ENCODE measurements at places on chromosomes 13 and 19.

DNA sequence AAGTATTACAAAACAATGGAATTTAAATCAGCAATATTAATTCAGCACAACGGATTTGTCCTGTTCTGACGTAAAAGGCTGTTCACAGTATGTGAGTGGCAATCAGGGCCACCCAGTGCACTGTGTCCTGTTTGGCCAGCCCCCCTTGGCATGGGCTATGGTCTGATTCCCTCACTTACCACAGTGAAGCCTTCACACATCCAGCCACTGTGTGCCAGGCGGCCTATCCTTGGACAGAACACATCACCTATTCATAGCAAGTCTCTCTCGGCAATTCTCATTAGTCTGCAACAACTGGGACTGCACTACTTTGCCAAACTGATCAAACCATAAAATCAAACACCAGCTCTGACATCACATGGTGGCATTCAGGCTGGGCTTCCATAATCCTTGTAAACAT lies 221.5 kb upstream of the TSHZ3 start:
- no peak for DNase-seq

GRCh38 chr13:108957369-108958012 lies 328.1 kb downstream of the MYO16 start:
- no peak for DNase-seq

- DNase-seq = no peak
Observed at GRCh38 chr13:93670866-93671265, 444.3 kb downstream of the GPC6 start.

GRCh38 chr19:45592366-45592765 lies 7.8 kb upstream of the OPA3 start:
- DNase-seq = no peak

GRCh38 chr19:36149673-36150406 lies 2.4 kb downstream of the COX7A1 start:
- DNase-seq = no peak

GRCh38 chr19:58569943-58570670 lies 3.0 kb downstream of the MZF1 start:
- DNase-seq = no peak

DNA sequence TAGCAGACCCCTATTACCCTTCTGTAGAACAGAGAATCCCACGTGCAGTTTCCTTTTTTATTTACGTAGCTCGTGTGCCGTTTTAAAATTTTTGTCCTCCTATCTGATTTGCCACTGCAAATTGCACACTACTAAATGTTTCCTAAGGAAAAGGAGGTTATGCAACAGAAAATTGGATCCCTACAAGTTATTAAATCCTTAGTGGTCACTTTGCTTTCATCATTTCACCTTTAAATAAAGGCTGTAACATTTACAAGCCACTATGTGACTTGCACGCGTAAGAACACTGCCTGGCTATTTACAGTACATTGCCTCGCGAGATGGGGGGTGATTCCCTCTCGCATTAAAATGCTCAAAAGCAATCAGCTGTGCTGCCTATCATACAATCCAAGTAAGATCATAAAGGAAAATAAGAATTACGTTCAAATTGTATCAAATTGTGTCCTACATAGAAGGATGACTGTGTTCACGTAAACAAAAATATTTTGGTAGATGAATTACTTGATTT lies 525.6 kb downstream of the SUCLA2 start:
- no peak for DNase-seq

DNA sequence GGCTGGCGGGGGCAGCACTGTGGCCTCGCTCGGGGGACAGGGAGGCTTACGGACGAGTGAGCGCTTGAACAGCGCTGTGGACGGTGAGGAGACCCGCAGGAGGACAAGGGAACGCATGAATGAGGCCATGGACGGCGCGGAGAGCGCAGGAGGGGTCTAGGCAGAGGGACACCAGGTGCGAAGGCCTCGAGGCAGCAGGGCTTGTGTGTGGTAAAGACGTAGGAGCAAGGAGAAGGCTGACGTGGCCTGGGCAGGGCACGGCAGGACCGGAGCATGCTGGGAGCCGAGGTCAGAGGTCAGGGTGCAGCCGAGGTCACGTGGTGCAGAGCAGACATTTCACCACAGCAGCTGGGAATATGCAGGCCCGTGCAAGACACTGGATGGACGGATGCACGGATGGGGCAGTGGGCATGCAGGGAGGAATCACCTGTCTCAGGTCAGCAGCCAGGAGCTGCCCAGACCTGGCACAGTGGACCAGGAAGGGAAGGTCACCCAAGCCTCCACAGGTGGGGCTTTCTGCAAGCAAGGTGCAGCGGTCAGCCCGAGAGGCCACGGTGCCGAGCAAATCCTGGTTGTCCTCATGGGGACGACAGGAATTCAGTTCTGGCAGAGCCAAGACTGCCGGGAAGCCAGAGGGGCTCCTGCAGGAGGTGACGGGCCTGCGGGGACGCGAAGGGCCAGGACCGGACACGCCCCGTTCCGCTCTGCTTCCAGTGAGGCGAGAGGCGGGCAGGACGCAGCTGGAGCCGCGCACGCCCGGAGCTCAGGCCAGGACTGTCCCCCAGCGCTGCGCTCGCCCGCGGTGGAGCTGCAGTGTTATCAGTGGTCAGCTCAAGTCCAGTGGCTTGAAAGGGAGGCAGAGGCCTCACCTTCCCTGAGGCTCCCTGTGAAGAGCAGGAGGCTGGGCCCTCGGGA lies 72.2 kb downstream of the RASA3 start:
- DNase-seq = no peak

DNA sequence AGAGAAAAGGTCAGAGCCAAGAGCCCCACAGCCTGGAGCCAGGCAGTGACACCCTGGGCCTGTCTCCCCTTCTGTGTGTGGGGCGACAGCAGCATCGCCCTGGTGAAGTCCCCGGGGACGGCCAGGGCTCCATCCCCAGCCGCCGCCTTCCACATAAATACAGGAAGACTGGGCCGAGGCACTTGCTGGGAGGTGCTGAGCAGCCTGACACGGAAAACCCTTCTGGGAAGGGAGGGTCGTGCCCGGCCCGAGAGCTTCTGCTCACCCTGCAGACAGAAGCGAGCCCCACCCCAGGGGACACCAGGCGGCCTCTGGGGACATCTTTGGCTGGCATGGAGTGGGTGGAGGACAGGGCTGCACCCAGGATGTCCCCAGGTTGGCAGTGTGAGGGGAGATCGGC lies 5.1 kb downstream of the FGF22 start:
- DNase-seq = no peak

- no peak for DNase-seq
Observed at GRCh38 chr19:38079926-38080380, 144.1 kb downstream of the DPF1 start.

DNA sequence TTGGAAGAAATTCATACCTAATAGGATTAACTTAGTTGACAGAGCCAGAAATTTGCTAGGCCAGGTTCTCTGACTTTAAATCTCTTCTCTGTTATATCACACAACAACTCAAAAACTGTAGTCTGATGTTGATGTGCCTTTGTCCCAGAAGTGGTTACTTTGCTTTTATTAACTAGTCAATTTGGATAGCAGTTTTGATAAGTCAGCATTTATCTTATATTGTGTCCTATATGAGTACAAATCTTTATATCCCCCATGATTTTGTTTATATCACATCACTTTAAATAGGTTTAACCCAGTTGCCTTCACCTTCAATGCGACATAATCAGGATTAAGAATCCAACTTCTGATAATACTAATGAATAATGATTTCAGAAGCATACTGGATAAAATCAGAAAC lies 459.3 kb downstream of the GPC6 start:
- no peak for DNase-seq

DNA sequence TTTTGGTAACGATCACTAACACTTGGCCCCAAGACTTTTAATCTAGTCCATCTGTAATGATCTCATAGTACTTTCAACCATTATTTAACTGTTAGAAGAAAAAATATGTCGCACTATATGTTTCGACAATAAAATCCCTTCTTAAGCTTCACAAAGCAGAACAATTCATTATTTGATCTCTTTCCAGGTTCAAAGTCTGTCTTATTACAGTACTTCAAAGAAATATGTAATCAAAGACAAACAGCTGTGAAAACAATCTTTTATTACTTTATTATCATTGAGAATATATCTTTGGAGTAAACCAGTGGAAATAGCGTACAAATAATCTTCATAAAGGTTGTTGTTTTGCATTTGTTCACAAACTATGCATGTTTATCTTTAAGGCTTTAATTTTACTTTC lies 93.5 kb downstream of the DACH1 start:
- DNase-seq = no peak

DNA sequence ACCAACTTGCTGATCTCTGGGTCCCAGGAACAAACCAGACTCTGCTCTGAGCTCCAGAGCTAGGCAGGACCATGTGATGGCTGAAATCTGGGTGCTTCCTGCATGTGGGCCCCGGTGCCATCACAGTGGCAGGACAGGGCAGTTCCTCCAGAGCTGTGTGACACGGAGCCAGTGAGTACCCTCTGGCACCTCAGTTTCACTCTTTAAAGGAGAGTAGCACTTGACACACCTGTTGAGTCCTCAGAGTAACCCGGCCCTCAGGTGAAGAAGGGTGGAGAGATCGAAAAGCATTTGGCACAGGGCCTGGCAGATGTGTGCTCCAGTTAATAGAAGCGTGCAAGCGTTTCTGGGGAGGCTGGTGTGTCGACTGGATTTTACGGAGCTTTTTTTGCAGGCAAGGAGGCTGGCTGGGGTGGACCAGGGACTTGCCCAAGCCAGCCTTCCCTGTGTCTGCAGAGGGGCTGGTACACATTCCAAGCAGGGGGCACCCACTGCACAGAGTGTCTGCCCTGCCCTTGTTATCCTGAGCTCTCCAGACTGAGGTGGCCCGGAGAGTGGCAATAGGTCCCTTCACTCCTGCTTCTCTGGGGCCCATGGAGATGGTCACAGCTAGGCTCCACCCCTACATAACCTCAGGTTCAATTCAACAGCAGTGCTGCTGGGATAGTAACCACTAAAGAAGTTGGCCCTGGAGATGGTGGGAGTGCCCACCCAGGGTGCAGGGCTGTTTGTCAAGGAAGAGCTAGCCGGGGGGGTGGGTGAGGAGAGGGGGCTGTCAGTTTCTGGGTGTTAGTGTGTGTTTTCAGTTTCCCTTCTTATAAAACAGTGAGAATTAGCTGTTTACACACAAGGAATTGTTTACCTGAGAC lies 8.3 kb downstream of the RPS19 start:
- DNase-seq = no peak

DNA sequence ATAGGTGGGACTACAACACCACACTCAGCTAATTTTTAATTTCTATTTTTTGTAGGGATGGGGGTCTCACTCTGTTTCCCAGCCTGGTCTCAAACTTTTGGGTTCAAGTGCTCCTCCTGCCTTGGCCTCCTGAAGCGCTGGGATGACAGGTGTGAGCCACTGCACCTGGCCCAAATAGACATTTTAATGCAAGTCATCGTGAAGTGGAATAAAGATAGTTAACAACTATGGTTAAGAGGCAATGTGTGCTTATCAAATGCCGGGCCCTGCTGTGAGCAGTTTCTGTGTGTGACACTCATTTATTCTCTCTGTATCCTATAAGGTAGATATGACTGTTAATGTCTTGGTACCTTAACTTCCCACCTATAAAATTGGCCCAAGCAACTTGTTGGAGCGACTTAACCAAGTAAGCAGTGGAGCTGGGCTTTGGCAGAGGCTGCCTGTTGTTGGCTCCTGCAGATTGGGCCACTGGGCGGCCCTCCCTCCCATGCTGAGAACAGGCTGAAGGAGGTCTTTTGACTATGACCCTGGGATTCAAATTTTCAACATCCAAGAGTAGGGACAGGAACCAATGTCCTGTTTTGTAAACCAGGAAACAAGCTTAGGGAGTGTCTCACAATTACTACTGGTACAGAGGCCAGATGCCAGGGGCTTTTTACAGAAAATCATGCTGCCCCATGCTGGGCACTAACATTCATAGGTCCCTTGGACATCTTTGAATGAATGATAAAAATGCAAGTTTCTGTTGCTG lies 450.7 kb downstream of the TSHZ3 start:
- no peak for DNase-seq

GRCh38 chr13:55761986-55762385 lies 1378.7 kb upstream of the PRR20A start:
- no peak for DNase-seq

- DNase-seq = no peak
Observed at GRCh38 chr13:44307844-44308243, 65.8 kb upstream of the SERP2 start.

DNA sequence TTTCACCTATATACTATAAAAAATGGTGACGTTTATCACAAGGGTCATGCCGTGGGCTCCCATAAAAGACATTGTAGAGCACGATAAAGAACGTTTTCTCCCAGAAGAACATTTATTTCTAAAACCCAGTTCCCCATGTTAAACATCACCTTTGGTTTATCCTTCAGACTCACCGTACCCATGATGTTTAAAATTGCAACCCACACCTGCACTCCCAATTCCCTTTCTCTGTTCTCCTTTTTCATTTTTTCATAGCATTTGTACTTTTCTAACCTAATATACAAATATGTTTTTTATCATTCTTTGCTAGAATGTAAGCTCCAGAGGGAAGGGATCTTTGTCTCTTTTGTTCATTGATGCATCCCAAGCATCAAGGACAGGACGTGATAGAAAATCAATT lies 2.0 kb downstream of the RCBTB2 start:
- DNase-seq = no peak

GRCh38 chr13:84896128-84896527 lies 903.1 kb downstream of the SLITRK6 start:
- no peak for DNase-seq

DNA sequence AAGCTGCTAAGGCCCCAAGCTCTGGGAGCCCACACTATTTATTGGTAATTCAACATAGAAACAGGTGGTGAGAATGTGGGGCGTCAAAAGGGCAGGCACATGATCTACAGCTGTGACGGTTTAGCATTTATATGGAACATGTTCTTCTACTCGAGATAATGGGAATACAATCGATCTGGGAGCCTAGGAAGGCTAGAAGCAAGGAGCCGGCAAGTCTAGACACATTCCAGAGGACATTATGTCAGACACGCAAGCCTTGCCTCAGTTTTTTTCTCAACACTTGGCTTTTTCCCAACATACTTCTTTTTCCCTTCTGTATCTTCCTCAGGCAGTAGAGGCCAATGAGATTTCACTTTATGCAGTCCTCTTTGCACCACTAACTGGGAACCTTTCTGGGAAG lies 315.7 kb upstream of the SLITRK5 start:
- DNase-seq = no peak

DNA sequence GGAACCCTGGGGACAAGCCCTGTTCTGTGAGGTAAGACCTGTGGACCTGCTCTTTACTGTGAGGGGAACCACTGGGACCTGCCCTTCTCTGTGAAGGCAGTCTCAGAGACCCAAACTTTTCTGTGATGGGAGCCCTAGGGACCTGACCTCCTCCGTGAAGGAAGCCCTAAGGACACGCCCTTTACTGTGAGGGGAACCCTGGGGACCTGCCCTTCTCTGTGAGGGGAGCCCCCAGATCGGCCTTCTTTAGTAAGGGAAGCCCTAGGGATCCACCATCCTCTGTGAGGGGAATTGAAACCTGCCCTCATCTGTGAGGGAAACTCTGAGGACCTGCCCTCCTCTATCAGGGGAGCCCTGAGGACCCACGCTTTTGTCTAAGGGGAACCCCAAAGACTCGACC lies 343.5 kb downstream of the UQCRFS1 start:
- no peak for DNase-seq

DNA sequence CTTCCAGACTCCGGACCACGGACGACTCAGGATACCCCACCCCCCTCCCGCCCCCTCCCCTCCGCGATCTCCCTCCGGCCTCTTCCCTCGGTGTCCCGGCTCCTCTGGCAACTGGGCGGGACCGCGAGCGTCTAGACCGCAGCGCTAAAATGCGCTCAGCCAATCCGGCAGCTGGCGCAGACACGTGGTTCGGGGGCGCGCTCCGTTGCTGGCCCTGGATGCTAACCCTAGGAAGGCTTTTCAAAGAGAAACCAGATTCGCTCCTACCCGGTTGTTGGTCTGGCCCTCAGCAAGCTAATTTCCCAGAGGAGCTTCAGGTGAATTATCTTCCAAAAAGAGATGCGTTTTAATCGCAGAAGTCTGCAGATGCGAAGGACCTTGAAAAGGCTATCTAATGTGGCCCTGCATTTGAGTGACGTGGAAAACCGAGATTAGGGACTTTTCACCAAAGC lies at the start of gene DZIP1:
DZIP1 (minus strand) TSS at position 106 of the 452 bp plus-strand sequence. CDS start 2,677 bp downstream, outside the sequence.
- no peak for DNase-seq

Data from activated CD4-positive, CD25-positive, alpha-beta regulatory T cell (primary cell).